ENCODE measurements at places on chromosomes 1 and 21. TPM values are rescaled to one million over a fixed set of nuclear protein-coding genes. Genes with fewer than 3 reads are reported as not detected.
A peak's percentile ranks its signal among the peaks of the same experiment; 100 is the strongest.

Gene S1PR1
- 12.6 TPM for total RNA-seq

DNA sequence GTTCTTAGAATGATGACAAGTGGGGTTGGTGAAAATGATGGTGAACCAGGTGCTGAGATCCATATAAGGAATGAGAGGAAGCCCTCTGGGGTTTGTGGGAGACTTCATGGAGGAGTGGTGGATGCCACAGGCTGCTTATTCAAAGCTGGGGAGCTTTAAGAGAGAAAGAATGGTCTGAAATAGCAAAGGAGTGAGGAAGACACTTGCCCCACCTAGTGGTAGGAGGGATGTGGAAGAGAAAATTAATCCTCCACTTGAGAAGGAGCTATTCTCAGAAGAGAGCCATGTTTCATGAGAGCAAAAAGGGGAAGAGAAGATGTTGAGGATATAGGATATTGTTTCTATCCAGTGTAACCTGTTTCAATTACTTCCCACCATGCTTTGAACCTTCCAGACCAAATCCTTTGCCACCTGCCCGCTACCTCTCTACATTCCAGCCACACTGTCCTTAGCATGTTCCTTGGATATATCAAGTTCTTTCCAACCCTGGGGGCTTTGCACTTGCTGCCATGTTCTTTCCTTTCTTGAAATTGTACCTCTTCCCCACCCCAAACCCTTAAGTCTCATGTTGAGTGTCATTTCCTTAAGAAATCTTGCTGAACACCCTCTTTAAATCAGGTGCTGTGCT is 19.6 kb upstream of the ZNF648 start:
- peak; percentile 52 for DNase-seq

DNA sequence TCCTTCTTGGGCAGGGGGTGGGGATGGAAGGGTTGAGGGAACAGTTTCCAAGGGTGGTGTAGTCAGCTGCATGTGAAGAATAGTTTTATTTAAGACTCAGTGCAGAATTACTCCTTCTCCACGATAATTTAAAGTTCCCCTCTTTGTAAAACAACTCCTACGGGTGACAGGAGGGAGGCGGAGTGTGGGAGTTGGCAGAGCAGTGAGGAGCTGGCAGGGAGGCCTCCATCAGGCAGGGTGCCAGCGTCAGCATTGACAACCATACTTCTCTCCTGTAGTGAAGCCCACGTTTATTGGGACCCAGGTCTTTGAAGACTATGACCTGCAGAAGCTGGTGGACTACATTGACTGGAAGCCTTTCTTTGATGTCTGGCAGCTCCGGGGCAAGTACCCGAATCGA is 93.8 kb downstream of the MTR start:
- peak; percentile 20 for DNase-seq

- DNase-seq: no peak
Observed at GRCh38 chr1:234169161-234169849, 204.0 kb upstream of the COA6 start.

DNA sequence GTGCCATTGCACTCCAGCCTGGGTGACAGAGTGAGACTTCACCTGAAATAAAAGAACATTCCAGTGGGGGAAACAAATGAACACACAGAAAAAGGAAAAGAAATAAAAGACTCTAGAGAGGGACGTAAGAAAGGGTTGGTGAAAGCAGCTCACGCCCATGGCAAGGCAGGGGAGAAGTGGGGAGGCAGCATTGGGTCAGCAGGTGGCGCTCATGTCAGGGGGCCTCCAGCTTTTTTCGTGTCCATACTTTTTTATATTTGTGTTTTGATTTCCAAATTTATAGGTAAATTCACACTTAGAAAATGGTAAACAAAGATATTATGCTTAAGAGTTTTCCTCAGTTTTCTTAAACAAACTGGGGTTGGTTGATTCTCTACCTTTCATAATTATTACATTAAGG is 45.5 kb downstream of the VPS13D start:
- no peak for DNase-seq
